Astrocyte of the spinal cord (primary cell): ENCODE measurements at places on chromosomes 16 and 17.

- DNase-seq: no peak
These were observed 27.3 kb downstream of the LASP1 start for GRCh38 chr17:38897176-38897575.

DNA sequence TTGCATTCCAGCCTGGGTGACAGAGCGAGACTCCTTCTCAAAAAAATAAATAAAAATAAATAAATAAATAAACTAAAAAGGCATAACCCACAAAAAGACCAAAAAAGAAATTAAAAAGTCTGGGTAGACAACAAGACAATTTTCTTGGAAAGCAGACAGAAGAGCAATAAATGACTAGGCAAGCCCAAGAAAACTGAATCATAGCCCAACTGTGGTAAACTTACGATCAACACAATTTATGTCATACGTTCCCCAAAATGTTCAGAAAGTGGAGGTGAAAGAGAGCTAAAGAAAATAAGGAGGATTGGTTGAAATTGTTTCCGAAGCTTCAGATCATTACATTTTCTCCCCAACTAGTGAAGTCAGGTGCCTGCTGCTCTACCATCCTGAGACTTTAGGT lies 31.3 kb upstream of the C17orf78 start:
- no peak for DNase-seq

DNA sequence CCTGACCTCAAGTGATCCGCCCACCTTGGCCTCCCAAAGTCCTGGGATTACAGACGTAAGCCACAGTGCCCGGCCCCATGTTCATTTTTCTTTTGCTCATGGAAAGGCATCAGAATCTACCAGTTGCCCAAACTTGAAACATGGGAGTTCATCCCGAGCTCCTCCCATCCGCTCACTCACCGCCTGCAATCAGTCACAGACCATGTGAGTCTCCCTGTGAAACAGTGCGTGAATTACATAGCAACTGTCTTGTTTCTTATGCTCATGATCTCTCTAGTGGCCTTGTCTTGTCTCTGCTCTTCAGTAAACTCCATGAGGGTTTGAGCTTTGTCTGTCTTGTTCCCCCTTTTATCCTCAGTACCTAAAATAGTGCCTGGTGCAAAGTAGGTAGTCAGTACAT lies 52.1 kb upstream of the TNRC6A start:
- no peak for DNase-seq

DNA sequence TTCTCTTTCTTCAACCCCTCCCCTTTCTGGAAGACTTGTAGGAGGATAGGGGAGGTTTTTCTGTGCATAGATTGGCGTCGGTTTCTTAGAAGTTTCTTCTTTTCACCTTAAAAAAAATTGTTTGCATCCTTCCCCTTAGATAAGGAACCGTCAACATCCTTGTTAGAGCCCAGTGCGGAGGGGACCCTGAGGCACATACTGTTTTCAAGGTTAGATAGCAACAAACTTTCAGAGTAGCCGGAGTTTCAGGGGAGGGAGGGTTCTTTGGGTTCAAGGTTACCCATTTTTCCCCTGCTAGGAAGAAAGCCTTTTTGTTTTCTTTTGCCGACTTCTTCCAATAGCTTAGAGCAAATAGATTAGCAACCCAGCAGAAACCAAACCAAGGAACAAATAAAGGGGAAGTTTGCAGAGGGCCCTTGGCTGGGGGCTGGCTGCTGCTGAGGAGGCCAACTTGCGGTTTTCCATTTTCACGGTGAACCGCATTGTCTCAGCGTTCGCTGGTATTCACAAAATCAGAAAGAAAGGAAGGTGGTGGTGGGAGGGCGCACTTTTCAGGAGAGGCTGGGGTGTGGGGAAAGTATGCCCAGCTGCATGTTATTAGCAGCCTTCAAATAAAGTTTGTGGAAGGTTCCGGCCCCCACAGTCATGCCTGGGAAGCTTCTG lies 28.8 kb downstream of the MSI2 start:
- DNase-seq: no peak

- peak; percentile 90 for DNase-seq
These were observed 471.6 kb downstream of the SOX9 start for GRCh38 chr17:72592242-72592966.

- DNase-seq: no peak
These were observed 125.0 kb upstream of the HS3ST2 start for GRCh38 chr16:22688930-22689329.

DNA sequence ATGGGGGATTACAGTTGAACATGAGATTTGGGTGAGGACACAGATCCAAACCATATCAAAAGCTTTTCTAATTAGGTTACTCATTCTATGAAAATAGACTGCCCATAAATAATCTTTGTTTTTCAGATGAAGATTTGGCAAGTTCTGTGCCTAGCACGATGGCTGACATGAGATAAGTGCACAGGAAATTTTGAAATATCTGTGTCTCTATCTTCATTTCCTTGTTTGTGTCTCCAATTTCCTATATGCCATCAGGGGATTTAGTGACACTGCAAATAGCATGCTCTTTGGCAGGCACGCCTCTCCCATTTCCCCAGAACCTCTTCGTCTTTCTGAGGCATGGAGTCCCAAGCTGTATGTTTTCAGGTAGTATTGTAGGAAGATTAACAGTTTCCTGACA lies 544.6 kb downstream of the CDH13 start:
- no peak for DNase-seq

DNA sequence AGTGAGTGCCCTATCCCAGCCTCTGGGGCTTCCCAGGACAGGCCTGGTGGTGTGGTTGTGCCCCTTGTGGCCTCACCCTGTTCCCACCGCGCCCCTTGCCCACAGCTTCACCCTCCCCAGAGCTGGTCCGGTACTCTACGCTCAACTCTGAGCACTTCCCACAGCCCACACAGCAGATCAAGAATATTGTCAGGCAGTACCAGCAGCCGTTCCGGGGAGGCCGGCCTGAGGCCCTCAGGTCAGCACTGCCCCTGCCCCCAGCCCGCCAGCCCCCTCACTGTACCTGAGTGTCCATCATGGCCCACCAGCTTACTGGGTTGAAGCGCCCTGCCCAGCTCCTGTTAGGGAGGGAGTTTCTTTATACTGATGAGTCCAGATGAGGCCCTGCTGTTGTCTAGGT lies 32.3 kb upstream of the ALKBH5 start:
- no peak for DNase-seq

DNA sequence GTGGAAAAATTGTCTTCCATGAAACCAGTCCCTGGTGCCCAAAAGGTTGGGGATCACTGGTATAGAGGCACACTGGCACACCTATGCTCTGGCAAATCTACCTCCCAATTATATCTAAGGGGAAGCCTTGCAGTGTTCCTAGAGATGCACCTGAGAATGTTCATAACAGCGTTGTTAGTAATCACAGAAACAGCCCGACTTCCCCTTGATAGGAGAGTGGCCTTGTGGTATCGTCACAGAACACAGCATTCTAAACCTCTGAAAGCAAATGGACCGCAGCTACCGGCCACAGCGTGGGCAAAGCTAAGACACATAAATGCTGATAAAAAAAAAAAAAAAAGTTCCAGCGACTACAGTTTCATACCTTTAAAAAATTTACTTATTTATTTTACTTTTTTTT lies 39.1 kb upstream of the ADGRG1 start:
- no peak for DNase-seq

DNA sequence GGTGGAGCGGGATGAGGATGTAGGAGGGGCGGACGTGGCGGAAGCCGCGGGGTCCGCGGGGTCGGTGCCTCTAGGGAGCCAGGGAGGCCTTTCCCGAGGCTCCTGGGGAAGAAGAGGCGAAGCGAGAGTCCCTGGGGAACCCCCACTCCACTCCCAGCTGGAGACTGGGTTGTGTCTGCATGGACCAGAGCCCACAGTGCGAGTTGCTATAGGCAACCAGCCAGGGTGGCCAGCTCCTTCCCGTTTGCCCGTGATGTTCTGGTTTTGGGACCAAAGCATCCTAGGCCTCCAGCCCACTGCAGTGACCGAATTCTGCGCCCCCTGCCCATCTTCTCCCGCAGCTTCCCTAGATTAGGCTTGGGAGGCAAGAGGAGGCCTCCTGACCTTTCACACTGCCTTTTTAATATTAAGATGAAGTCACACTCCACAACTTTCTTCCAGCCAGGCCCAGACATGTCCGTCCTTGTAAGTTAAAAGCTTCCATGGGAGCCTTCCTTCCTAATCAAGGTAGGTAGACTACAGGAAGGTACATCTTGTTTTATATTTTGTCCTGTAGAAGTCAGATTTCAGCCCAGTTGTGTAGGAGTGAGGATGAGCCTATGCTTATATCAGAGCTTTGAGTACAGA lies 469 bp downstream of the AMZ2 start:
- peak; percentile 55 for DNase-seq
